ENCODE measurements at places on chromosomes 1 and 21.

DNA sequence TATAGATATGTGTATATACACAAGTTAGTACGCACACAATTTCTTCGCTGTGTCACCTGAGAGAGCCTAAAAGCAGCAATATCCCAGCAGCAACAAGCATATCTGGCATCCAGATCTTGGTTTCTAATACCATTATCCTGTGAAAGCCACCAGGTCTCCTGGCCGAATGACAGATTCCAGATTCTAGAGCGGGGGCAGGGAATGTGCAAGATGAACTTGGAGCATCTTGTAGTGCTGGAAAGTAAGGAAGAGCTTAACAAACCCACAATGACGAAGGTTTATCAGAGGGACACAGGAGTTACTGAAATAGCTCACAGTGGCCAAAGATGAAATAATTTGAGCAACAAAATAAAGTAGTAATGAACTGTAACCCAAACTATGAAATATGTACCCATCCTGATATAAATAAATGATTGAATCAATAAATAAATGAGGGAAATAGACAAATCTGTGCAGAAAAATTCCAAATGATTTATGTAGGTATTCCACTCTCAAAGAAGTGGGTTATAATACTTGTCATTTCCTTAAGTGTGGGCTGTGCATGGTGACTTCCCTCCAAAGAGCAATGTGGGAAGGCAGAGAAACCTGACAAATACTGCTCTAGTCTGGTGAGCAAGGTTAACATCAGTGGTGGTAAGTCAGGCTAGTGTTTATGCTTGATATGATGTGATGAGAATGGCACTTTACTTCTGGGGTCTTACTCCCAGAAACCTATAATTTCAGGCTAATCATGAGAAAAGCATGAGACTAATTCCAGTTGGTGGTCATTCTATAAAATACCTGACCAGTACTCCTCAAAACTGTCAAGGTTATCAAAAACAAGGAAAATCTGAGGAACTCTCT, 67.9 kb downstream of the LRRC8D start:
- no peak for DNase-seq

GRCh38 chr1:69197816-69198215, 369.9 kb upstream of the LRRC7 start:
- no peak for DNase-seq

- no peak for DNase-seq
These were observed 190.7 kb upstream of the RUNX1 start for GRCh38 chr21:35239811-35240219.

- DNase-seq: no peak
These were observed 57.9 kb downstream of the FHAD1 start for GRCh38 chr1:15304708-15305467.

DNA sequence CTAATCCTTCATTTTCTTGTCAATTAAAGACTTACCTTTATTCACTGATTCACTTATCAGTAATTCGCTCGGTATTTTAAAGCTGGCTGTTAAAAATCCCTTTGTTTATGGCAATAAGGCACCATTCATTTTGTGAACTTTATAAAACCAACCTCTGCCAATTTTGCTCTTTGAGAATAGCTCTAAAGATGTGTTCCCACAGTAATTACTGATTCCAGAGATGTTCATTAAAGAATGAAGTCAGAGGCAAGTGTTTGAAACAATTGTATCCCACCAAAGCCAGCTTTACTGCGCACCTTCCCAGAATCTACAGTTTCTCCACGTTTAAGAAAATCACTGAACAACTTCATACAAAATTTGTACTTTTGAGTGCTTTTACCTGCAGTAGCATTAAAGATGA, 424.5 kb downstream of the USP25 start:
- no peak for DNase-seq

- DNase-seq: no peak
These were observed 12.4 kb upstream of the STMN1 start for GRCh38 chr1:25918615-25919014.

- no peak for DNase-seq
These were observed 108.2 kb downstream of the NAV1 start for GRCh38 chr1:201647094-201647493.

GRCh38 chr1:92961896-92962752, 862 bp upstream of the DIPK1A start:
- peak; percentile 48 for DNase-seq

DNA sequence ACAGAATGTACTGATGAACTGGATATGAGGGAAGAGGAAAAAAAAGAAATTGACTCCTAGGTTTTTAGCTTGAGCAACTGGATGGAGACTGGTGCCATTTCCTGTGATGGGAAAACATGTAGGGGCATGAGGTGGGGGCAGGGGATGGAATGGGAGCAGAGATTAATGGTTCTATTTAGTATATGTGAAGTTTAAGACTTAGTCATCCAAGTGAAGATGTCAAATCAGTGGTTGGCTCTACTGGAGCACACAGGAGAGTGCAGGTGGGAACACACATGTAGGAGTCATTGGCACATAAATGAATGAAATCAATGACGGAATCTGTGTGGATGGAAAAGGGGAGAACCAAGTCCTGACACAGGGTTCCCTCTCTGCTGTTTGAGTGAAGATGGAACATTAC, 224.4 kb upstream of the COA6 start:
- DNase-seq: no peak

- no peak for DNase-seq
These were observed at the start of gene CROCC for GRCh38 chr1:16921391-16922185. TSS of gene CROCC (plus strand) at chr1:16921931. CDS start at chr1:16922019, 88 bp downstream.

DNA sequence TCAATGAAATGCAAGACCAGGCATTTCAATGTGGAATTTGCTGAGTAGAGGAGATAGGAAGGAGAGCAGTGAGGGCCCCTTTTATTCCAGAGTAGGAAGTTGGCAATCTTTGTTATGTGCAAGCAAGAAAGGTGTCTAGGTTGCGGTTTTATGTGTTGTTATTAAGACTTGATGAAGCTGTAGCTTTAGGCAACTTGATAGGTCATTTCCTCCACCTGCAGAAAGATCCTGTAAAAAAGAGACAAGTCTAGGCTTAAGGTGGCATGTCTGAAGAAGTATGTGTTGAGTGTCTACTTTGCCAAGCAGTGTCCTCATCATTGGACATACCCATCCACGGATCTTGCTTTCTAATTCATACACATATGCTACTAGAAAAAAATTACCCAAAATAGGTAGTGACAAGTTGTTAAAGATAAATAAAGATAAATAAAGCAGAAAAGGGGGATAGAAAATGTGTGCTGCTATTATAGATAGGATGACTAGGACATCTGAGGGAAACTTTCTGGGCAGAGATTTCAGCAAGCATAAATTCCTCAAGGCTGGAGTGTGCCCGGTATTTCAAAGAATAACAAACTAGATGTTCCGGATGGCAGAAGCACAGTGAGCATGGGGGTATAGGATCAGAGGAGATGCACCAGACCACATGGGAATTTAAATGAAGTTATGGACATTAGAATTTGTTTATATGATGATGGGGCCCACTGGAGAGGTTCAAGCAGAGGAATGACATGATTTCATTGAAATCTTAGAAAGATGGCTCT, 335.0 kb downstream of the TGFB2 start:
- DNase-seq: no peak

GRCh38 chr1:150262388-150263320, 5.1 kb downstream of the CA14 start:
- no peak for DNase-seq
